ENCODE measurements at places on chromosomes 12 and 14.
A peak's percentile ranks its signal among the peaks of the same experiment; 100 is the strongest.

DNA sequence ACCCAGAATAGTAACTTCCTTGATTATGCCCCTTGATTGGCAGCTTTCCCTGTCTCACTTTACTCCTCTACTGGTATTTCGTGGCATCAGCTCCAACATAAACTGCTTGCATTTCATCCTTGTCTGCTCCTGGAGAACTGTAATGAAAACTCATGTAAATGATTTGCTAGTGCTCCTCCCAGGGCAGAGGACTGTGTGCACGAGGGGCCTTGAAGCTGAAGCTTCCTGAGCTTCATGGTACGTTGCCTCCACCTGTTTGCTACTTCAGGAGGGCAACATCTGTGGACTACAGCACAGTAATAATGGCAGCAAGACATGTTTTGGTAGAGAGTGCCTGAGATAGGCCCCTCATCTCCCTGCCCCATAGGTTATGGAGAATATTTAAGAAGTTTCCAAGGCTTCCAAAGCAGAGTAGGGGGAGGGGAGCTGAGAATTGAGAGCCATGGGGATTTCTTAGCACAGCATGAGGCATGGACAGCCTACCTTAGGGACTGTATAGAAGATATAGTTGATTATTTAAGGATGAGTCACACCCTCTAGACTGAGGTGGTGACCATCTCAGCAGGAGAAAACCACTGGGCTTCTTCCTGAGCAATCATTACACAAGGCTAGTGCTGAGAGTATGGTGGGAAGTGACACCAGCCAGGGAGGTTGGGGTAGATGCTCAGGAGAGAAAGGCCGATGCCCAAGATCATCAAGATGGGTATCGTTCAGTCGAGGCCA lies 29.5 kb downstream of the CCDC198 start:
- DNase-seq, result no peak

- no peak for DNase-seq
Measured at GRCh38 chr12:90303771-90304170, 595.1 kb upstream of the ATP2B1 start.

DNA sequence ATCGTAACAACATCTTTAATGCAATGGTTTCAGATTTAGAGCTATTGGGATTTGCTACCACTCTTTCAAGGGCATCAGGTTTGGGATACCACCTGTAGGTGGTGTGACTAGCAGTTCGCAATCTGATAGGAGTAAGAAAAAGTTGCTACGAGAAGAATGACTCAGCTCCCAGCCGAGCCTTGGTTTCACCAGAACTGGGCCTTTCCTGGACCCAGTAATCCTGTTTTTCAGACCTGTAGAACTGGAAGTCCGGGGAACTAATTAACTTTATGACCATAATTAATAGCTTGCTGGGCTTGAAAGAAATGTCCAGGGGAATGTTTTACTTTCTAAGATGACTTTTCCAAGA lies 770 bp downstream of the ABHD4 start:
- DNase-seq, result no peak

DNA sequence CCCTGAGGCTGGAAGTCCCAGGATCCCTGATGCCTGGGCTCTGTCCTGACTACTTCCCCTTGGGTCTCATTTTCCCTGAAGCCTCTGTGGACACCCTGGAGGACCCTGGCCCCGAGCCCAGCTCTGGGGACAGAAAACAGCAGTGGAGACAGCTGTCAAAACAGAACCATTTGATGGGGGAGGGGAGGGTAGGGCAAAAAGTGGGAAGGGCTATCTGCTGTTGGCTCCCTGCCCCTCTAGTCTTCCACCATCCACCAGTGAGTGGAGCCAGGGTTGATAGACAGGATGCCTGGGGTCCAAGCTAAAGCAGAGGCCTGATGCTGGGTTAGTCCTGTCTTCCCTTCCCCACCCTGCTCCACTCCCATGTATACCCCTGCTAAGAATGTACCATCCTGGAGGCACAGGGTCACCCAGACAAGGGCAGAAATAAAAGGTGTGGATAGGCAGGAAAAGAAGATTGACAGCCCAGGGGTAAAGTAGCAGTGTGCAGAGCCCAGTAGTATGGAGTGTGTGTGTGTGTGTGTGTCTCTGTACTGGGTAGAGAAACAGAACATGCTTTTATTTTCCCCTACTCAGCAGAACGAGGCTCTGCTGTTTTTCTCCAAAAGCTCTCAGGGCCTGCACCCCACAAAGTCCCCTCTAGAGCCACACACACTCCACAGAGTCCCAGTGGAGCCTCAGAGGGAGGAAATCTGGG lies 9.8 kb downstream of the ZNF385A start:
- DNase-seq, result no peak

GRCh38 chr12:53299101-53299453 lies 418 bp upstream of the MYG1 start:
- DNase-seq, result no peak

GRCh38 chr12:105878964-105879363 lies 259.8 kb downstream of the NUAK1 start:
- no peak for DNase-seq

DNA sequence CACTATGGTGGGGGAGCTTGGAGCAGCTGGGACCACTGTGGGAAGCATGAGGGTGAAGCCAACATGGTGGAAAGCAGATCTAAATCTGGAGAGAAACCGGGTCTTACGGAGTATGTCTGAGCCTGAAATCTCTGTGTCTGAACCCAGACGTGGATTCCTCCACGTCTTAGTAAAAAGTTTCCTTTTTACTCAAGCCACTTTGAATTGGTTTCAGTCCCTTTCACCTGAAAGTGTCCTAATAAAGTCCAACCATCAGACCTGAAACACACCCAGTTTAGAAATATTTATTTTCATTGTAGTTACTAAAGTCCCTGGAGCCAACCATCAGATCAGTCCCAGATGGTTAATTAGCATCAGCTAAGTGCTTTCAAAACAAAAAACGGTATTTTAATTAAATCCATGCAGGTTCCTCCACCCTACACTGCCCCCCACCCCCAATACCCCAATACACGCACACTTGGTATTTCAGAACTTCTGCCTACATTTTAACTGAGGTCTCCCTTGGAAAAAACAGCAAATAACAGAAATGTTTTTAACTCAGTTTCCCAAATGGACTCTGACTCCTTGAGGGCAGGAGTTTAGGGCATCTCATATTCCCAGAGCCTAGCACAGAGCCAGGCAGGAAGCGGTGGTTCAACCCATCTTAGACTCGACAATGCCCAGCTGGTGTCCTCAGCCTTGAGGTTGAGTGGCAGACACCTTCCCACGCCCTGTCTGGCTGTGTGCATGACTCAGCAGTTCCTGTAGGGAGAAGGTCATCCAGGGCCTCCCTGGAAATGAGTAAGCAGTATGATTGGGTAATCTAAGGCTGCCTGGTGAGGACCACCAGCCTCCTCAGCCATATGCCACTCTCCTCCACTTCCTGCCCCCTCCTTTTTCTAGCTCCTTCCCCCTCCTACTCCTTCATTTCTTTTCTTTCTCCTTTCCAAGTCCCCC lies 175.8 kb downstream of the TTC8 start:
- DNase-seq, result no peak

DNA sequence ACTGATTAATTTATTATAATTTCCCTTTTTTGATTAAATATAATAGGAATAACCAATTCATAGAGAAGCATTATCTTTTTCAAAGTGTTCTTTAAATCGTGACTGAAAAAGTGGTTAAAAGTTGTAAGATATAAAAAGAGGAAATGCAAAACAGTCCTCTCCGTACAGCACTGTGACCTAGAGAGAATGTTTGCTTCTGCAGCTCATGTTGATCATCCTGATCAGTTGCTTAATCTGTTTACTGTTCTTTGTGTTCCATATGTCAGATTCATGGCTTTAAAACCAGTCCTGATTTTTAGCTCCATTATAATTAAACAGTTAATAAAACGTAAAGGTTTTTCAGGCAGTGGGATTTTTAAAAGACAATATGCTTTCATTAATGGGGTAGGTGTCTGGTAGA lies 4.7 kb downstream of the TTC8 start:
- DNase-seq, result peak; percentile 51

DNA sequence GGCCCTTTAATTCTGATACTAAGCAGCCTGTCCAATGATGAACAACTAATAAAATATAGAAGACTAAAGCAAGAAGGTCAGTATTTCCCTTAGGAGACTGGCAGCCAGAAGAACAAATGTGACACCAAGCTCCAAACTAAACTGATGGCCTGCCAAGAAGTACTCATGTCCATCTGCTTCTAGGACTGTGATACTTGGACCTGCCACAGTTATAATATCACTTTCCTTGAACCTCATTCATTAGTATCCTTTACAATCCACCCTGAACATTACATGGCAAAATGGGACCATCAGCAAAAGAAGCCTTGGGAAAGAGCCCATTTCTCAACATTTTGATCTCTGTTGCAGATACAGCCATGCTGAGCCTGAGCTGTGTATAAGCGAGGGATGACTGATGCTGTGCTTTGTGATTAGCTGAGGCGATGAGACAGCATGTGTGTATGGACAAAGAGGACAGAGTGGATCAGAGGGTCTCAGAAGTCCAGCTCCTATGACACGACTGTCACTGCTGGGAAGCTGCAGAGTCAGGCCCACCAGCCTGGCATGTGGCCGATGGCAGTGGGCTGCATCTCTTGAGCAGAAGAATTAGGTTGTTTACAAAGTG lies 73.9 kb downstream of the TGFB3 start:
- DNase-seq, result no peak

DNA sequence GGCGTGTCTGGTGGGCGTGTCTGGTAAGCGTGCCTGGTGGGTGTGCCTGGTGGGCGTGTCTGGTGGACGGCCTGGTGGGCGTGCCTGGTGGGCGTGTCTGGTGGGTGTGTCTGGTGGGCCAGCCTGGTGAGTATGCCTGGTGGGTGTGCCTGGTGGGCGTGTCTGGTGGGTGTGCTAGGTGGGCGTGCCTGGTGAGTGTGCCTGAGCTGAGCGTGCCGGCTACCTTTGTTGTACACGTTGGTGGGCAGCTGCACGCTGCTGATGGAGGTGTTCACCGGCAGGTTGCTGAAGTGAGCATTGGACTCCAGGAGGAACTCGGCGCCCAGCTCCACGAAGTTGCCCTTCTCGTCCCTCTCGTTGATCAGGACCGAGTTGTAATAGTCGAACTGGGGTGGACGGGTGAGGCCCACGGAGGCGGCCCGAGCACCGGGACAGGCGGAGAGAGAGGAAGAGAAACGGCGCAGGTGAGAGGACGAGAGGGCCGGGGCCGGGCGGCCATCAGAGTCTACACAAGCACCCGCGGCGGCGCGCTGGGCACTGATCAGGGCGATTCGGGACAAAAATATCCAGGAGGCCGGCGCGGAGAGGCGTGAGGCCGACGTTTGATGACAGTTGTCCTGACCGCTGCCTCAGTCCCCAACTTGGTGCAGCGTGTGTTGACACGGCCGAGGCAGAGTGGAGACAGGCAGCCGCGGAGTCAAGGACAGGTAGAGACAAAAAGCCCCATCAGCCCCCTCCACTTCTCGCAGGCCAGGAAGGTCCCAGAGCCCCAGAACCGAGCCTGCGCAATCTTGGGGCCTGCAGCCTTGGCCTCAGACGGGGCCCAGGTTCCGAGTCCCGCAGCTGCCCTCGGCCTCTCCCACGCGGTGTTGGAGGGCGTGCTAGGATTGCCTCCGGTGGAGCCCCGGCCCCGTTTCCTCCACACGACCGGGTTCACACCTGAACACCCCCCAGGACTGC lies 10.5 kb downstream of the CACNA2D4 start:
- no peak for DNase-seq

- peak; percentile 44 for DNase-seq
Measured at GRCh38 chr12:123253641-123254459, 17.8 kb downstream of the CDK2AP1 start.

DNA sequence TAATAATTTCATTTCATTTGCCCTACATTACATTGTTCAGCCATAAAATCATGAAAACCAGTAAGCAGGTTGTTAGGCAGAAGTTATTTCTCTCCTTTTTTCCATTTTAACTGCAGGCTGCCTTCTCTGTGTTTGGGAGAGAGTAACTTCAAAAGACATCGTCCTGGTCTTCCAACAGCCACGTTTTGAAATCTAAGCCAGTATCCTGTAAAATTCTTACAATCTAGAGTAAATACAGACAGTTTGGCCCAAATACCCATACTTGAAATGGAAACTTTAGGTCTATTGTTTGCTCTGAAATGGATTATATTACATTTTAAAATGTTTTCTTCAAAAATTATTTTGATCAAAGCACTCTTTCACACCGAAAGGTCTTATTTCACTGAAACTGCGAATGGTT lies 66.1 kb upstream of the SLCO1C1 start:
- no peak for DNase-seq

- DNase-seq, result no peak
Measured at GRCh38 chr14:84708865-84709264, 821.1 kb upstream of the FLRT2 start.

GRCh38 chr12:58513301-58513834 lies 406.9 kb downstream of the LRIG3 start:
- no peak for DNase-seq

GRCh38 chr14:84871734-84872133 lies 658.2 kb upstream of the FLRT2 start:
- DNase-seq, result no peak

GRCh38 chr14:106694638-106695393 lies 1168.4 kb downstream of the TMEM121 start:
- DNase-seq, result no peak

- DNase-seq, result no peak
Measured at GRCh38 chr14:24895243-24895583, 154.7 kb downstream of the STXBP6 start.

GRCh38 chr12:70744178-70744577 lies 106.9 kb upstream of the PTPRB start:
- no peak for DNase-seq

DNA sequence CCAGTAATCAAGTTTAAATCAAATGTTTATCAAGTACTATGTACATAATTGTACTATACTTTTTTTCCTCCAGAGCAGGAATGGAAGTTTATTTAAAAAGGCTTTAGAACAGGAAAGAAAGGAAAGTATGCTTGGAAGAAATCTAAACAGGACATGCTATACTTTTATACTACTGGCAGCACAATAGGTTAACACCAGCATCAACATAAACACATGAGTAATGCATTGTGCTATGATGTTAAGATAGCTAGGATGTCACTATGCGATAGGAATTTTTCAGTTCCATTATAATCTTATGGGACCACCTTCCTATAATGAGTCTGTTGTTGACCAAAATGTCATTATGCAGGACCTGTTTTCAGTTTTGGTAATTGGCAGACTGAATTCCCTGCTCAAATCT lies 41.5 kb upstream of the ANKS1B start:
- no peak for DNase-seq

- no peak for DNase-seq
Measured at GRCh38 chr12:100823963-100824362, 29.4 kb downstream of the ANO4 start.

- DNase-seq, result no peak
Measured at GRCh38 chr12:8680533-8680932, 17.3 kb upstream of the RIMKLB start.

DNA sequence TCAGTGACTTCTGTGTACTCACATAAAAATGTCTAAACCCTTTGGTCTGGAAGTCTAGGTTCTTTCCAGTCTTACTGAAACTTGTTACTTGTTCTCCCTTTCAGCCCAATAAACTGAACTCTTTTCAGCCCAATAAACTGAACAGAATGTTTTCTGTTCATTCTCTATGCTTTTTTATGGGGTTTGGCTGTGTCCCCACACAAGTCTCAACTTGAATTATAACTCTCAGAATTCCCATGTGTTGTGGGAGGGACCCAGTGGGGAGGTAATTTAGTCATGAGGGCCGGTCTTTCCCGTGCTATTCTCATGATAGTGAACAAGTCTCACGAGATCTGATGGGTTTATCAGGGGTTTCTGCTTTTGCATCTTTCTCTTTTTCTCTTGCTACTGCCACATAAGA lies 15.0 kb upstream of the NEDD1 start:
- no peak for DNase-seq

GRCh38 chr12:107032266-107032665 lies 45.3 kb upstream of the MTERF2 start:
- DNase-seq, result no peak

- DNase-seq, result no peak
Measured at GRCh38 chr14:89266754-89267153, 150.3 kb downstream of the FOXN3 start.

GRCh38 chr12:94702696-94703095 lies 52.3 kb upstream of the TMCC3 start:
- DNase-seq, result no peak

Data from NCI-H1694 treated with DMSO at 0.1 percent for 48 hours (cell line).